Kidney capillary endothelial cell (primary cell): ENCODE measurements at places on chromosomes 6 and 20.
A peak's percentile ranks its signal among the peaks of the same experiment; 100 is the strongest.

GRCh38 chr6:125268765-125269164 lies 33.0 kb downstream of the HDDC2 start:
- no peak for DNase-seq

DNA sequence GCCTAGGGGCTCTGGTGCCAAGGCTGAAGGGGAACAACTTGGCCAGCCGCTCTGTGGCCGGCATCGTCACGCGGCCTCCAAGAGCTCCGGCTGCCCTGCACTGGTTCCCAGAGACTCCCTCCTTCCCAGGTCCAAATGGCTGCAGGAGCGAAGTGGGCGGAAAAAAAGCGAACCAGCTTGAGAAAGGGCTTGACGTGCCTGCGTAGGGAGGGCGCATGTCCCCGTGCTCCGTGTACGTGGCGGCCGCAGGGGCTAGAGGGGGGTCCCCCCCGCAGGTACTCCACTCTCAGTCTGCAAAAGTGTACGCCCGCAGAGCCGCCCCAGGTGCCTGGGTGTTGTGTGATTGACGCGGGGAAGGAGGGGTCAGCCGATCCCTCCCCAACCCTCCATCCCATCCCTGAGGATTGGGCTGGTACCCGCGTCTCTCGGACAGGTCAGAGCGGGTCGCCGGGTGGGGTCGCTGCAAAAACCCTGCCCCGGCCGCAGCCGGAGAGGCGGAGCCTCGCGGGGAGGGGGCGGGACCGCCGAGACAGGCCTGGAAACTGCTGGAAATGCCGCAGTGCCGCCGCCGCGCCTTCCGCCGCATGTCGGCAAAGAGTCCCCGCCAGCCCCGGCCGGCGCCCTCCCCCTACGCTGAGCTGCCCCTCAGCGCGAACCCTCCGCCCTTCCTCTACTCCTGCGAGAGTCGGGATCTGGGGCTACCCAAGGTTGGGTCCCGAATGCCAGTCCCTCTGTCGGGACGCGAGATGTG lies 814 bp upstream of the HSP90AB1 start:
- no peak for DNase-seq

DNA sequence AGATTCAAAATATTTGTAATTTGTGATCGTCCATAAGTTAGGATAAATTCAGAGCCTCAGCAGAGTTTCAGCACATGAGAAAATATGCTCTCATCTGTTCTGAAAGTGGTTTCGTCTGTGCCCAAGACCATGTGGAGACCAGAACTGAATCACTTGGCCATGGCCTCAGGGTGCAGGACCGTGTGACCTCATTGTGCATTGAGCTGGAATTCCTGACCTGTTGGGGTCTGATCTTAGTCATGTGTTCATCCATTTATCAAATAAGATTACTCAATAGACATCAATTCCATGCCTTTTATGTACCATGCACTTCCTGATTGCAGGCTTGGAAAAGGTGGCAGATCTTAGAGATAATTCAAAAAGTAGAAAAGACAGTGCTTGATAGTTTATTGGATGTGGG lies 680.5 kb downstream of the QKI start:
- no peak for DNase-seq

- DNase-seq: no peak
Measured at GRCh38 chr6:139448998-139449610, 74.7 kb upstream of the CITED2 start.

GRCh38 chr6:139960671-139961070 lies 586.2 kb upstream of the CITED2 start:
- no peak for DNase-seq

- DNase-seq: no peak
Measured at GRCh38 chr6:11163932-11164331, 52.4 kb upstream of the ERVFRD-1 start.

DNA sequence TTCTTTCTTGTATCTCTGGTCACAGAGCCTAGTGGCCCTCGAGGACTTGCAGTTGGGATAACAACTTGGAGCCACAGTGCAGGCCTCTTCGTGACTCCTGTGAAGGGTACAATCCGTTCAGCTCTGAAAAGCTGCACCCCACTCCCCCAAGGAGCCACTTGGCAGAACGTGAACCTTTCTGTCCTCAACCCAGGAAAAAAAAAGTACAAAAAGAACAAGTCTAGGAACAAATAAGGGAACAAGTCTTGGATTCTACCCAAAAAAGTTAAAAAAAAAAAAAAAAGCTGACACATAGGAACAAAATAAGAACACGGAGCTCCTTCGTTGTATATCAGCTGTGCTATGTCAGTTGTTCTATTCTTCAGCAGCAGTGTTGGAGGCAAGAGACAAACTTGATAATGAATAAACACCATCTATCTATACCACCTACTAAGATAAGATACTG lies 77.9 kb upstream of the TULP1 start:
- no peak for DNase-seq

- DNase-seq: no peak
Measured at GRCh38 chr20:19901226-19901625, 115.9 kb upstream of the NAA20 start.

- no peak for DNase-seq
Measured at GRCh38 chr6:46288835-46289234, 118.1 kb upstream of the ENPP5 start.

- DNase-seq: no peak
Measured at GRCh38 chr6:47353871-47354270, 44.2 kb upstream of the TNFRSF21 start.

- no peak for DNase-seq
Measured at GRCh38 chr6:87971605-87972262, 75.9 kb upstream of the SPACA1 start.

DNA sequence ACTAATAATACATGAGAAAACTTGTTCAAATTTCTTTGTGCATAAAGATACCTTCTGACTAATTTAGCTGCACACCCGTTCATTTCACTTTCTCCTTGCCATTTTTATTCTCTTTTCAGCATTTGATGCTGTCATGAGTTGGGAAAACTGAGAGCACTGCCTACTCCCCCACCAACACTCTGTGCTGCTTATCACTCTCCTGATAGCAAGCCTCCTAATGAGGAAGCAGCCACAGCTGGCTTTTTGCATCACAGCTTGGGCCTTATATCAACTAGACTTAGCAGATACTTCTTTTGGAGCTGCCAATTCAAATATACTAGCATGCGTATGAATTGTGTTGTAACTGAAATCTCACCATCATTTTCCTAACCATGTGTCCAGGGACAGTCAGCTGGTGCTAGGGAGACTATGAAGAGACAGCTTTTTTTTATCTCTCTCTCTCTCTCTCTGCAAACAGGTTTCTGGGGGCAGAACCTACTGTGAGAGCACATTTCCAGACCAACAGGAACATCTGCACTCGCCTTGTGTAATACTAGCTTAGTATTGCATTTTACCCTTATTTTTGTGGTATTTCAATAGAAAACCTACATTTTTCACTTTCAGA lies 699.0 kb downstream of the KHDRBS2 start:
- DNase-seq: no peak

DNA sequence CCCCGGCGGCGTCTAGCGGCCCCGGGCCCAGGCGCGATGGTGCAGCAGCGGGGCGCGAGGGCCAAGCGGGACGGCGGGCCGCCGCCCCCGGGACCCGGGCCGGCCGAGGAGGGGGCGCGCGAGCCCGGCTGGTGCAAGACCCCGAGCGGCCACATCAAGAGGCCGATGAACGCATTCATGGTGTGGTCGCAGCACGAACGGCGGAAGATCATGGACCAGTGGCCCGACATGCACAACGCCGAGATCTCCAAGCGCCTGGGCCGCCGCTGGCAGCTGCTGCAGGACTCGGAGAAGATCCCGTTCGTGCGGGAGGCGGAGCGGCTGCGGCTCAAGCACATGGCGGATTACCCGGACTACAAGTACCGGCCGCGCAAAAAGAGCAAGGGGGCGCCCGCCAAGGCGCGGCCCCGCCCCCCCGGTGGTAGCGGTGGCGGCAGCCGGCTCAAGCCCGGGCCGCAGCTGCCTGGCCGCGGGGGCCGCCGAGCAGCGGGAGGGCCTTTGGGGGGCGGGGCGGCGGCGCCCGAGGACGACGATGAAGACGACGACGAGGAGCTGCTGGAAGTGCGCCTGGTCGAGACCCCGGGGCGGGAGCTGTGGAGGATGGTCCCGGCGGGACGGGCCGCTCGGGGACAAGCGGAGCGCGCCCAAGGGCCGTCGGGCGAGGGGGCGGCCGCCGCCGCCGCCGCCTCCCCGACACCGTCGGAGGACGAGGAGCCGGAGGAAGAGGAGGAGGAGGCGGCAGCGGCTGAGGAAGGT lies 715 bp downstream of the SOX12 start:
- peak; percentile 29 for DNase-seq

DNA sequence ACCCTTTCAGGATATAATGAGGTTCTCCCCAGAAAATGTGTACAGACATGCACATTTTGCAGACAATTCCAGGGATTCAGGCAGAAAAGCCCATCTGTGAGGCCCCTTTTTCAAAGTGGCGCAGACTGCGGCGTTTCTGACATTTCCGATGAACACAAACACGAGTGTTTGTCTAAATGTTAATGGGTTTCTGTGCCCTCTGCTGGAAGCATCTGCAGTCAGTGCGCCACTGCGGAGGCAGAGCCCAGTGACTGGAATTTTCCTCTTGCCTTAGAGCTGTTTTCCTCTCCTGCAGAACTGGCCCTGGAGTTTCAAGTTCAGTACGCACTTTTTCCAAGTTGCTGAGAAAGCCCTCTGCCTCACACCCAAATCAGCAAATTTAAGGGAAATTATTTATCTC lies 15.3 kb downstream of the ANKRD60 start:
- DNase-seq: no peak

GRCh38 chr20:58231683-58232082 lies 3.2 kb upstream of the ANKRD60 start:
- no peak for DNase-seq

GRCh38 chr6:70849348-70850069 lies 107.4 kb downstream of the B3GAT2 start:
- DNase-seq: no peak

GRCh38 chr20:62758226-62758912 lies 37.9 kb upstream of the MRGBP start:
- no peak for DNase-seq

- DNase-seq: no peak
Measured at GRCh38 chr6:701700-702479, 9.0 kb upstream of the EXOC2 start.

DNA sequence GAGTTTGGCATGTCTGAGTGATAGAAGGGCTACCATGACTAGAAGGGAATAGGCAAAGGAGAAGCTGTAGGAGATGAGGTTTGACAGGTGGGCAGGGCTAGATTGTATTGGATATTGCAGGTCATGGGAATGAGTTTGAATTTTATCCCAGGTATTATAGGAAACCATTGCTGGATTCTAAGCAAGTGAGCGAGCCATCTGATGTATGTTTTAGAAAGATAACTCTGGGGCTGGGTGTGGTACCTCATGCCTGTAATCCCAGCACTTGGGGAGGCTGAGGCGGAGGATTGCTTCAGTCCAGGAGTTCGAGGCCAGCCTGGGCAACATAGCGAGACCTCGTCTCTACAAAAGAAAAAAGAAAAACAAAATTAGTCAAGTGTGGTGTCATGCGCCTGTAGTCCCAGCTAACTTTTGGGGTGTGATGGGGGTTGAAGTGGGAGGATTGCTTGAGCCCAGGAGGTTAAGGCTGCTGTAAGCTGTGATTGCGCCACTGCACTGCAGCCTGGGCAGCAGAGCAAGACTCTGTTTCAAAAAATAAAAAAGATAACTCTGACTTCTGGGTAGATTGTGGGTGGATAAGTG lies 16.9 kb downstream of the STK4 start:
- DNase-seq: no peak

DNA sequence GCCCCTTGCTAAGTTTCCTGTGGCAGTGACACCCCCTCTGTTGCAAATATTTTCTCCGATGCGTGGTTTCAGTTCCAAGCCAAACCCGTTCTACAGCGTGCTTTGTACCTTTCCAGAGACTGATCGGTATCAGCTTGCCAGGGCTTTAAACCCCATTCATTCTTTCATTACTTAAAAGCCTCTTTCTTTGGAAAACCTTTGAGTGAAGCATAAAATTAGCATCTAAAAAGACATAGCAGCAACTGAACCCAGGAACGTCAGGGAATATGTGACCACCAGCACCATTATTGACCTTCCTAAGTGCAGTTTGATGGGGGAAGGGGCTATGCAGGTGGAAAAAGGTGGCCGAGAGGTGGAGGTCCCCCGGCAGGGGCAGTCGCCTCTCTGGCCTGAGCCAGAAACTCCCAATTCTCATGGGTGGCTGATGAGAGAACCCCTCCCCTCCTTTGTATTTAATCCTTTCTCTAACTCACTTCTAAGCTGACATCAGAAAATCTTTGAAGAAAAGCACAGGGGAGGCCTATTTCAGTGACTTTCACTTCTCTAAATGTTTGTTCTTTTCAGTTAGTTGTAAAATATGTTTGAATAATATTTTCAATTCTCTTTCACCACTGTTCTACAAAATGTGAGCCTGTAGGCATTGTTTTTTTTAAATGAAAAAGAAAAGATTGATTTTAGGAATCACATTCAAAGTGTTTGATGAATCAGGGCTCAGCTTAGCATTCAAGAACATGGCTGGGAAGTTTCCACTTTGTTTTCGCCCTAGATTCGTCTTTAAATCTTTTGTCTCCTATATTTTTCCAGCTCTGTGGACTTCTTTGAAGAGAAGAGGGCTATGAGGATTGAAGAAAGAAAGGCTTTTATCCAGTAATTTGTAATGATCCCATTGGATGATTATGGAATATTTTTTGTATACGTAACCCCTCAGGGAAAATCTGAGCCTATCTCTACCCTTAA lies 89.2 kb downstream of the RSPH3 start:
- no peak for DNase-seq

DNA sequence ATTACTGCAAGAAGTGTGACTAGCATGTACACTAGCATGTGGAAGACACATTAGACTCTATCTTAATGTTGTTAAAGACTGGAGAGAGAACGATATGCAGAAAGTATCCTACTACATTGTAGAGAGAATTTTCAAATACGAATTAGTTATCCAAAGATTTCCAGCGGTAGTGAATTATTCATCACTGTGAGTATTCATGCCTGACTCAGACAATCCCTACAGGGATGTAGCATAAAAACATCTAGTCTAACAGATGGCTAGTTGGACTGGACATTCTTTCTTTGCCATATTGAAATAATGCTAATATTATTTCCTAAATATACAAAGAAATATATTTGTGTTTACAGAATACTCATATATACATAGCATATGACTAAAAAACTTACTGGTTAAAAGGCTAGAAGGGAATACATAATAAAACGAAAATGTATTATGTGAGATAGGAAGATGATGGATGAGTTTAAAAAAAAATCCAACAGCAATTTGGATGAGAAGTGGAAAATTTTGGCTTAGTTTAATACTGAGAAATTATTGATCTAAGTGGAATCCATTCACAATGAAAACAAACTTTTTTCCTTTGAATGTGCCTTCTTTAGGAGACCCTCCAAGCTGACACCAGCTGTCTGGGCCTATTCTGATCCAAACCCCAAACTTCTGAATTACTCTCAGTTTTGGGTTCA lies 580.7 kb downstream of the RFPL4B start:
- DNase-seq: no peak
